ENCODE measurements at places on chromosomes 12 and 14. TPM values are rescaled to one million over a fixed set of nuclear protein-coding genes. Genes with fewer than 3 reads are reported as not detected.

GRCh38 chr14:69373104-69373503 lies 25.0 kb downstream of the ERH start:
- H3K27ac ChIP-seq: no peak overlapping the region
- no peak overlapping the region for H3K4me3 ChIP-seq
- H3K4me1 ChIP-seq: no peaks in the 10 kb centered on the region
- peaks cover 29% of the 10 kb centered on the region for H3K36me3 ChIP-seq
- no peak for DNase-seq

Gene LHX5
- total RNA-seq: 2.1 TPM

DNA sequence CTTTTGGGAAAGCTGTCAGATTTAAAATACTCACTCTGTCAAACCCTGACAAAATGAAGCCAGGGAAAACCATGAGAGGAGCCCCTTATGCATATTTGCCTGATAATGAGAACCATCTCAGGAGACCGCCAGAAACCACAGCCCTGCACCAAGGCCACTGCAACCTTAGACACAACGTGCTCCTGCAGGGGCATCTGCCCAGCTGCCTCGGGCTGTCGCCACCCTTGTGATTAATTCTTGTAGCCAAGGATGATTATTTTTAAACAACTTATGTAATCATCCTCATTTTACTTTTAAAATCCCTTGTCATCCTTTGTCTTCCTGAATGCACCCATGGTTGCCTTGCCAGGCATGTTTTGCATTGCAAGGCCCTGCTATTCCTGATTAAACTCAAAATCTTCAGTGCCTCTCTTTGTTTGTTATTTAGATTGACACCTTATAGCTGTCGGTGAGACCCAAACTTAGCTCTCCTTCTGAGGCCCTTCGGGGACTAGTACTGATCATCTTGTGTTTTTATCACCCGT lies 766.4 kb upstream of the TMEM132C start:
- H3K27ac ChIP-seq: no peak overlapping the region
- H3K27me3 ChIP-seq: no peaks in the 10 kb centered on the region
- peaks cover 6% of the 10 kb centered on the region for H3K4me1 ChIP-seq
- no peaks in the 10 kb centered on the region for H3K36me3 ChIP-seq
- no peak for DNase-seq

- no peaks in the 10 kb centered on the region for H3K4me1 ChIP-seq
- no peak for DNase-seq
- H3K27me3 ChIP-seq: no peaks in the 10 kb centered on the region
- no peak overlapping the region for H3K4me3 ChIP-seq
These were observed 200.9 kb downstream of the APAF1 start for GRCh38 chr12:98845957-98846356.

Gene IFNG
- total RNA-seq: not detected

DNA sequence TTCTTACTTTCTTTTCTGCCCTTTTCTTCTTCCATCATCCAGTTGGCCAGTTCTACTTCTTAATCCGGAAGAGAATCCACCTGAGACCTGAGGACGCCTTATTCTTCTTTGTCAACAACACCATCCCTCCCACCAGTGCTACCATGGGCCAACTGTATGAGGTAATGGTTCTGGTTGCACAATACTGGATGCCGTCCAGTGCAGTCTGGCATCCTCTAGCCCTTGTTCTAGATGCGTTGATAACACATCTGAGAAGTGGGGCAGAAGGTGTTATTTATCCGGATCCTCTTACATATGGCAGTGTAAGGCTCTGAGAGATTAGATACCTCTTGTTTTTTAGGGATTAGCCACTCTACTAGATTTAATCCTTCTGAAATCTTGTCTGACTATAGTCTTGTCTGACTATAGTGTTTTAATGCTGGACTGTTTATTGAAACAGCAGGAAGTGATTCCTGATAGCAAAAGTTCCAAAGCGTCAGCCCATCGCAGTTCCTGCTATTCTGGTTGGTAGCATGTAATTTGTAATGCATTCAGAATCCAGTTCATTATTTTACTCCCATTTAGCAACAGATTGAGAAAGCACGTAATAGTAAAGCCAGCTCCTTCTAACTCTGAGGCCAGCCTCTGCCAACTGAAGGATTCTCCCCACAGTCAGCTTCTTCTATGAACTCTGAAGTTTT lies 7.9 kb downstream of the GABARAPL1 start:
- no peaks in the 10 kb centered on the region for H3K27me3 ChIP-seq
- H3K4me3 ChIP-seq: no peak overlapping the region
- no peak overlapping the region for H3K27ac ChIP-seq
- no peak for DNase-seq

Gene SMCO2
- 0.20 TPM for total RNA-seq

DNA sequence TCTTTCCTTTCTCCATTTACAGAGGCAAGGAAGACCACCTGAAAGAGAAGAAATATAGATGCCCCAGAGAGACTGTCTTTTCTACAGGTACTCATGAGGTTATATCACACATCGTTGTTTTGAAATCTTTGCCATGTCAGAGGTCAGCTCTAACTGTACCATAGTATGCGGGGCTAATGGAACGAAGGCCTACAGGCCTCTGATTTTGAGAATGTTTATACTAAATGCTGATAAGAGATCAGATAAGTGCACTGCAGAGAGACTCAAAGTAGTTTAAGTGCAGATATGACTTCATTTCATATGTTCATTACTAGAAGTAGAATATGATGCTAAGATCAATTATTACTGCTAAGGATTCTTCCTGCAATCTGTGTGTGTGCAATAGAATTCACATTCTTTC lies 1005.0 kb downstream of the GALC start:
- H3K27ac ChIP-seq: no peak overlapping the region
- no peaks in the 10 kb centered on the region for H3K27me3 ChIP-seq
- H3K4me3 ChIP-seq: no peak overlapping the region
- H3K36me3 ChIP-seq: no peaks in the 10 kb centered on the region

DNA sequence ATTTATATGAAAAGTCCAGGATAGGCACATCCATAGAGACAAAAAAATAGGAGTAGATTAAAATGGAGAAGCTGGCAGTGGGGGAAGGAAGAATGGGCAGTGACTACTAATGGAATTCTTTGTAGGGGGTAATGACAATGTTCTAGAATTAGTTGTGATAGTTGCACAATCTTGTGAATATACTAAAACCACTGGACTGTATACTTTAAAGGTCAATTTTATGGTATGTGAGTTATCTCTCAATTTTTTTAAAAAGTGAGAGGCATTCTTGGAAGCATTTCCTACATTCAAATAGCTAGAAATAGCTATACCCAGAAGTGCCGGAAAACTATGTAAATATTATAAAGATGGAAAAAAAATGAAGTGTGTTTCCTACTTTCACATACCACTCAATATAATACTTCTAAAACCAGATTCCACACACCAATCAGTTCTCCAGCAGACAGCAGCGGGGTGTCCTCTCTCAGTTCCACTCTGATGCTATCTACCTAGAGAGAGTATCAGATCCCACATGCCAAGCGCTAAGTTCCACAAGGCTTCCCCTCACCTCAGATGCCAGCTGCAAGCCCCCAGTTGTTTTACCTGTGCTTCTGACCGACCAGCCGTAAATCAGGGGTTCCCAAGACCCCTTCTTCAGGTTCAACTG lies 41.7 kb upstream of the NID2 start:
- H3K27me3 ChIP-seq: no peaks in the 10 kb centered on the region
- no peak overlapping the region for H3K4me3 ChIP-seq
- H3K4me1 ChIP-seq: no peaks in the 10 kb centered on the region
- H3K27ac ChIP-seq: no peak overlapping the region

Gene PIK3C2G
- total RNA-seq: not detected

Gene FAM90A1
- 0.09 TPM for total RNA-seq

DNA sequence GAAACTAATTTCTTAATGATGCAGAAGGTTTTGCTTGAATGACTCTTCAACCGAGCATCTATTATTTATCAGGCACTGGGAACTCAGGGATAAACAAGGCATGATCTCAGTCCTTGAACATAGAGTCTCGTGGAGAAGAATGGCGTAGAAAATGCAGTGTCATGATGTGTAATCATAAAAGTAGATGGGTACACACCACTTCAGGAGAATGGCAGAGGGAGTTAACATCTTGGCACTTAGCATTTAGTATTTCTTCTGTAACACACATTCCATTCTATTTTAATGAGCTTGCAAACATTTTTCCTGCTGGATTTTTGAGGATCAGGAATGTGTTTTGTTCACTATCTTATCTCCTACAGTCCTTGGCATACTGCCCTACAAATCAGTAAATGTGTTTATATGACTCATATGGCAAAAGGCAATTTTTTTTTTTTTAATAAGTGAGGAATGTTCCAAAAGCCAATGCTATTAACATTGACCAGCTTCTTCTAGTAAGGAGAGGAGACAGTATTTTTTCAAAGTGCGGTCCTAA lies 3.8 kb downstream of the TXNRD1 start:
- H3K27me3 ChIP-seq: no peaks in the 10 kb centered on the region
- no peaks in the 10 kb centered on the region for H3K4me1 ChIP-seq
- no peak for DNase-seq

GRCh38 chr14:31947680-31948595 lies 129.2 kb upstream of the ARHGAP5 start:
- DNase-seq: no peak
- no peaks in the 10 kb centered on the region for H3K27me3 ChIP-seq
- no peak overlapping the region for H3K27ac ChIP-seq
- no peak overlapping the region for H3K4me3 ChIP-seq

Gene MYRFL
- total RNA-seq: 0.64 TPM

- H3K36me3 ChIP-seq: no peaks in the 10 kb centered on the region
- no peak overlapping the region for H3K27ac ChIP-seq
- no peaks in the 10 kb centered on the region for H3K4me1 ChIP-seq
- no peak for DNase-seq
These were observed 42.5 kb upstream of the OTOGL start for GRCh38 chr12:80056845-80057244.

- H3K27ac ChIP-seq: no peak overlapping the region
- no peak overlapping the region for H3K4me3 ChIP-seq
- H3K36me3 ChIP-seq: no peaks in the 10 kb centered on the region
- no peaks in the 10 kb centered on the region for H3K27me3 ChIP-seq
- H3K4me1 ChIP-seq: no peaks in the 10 kb centered on the region
These were observed 43.6 kb downstream of the HCAR2 start for GRCh38 chr12:122659579-122659978.

- 0 out of 3 replicates have a peak, but pooled peaks cover 2% of the 10 kb centered on the region for H3K36me3 ChIP-seq
- H3K27me3 ChIP-seq: no peaks in the 10 kb centered on the region
- DNase-seq: no peak
These were observed 90.3 kb downstream of the DUSP6 start for GRCh38 chr12:89261982-89262381.

DNA sequence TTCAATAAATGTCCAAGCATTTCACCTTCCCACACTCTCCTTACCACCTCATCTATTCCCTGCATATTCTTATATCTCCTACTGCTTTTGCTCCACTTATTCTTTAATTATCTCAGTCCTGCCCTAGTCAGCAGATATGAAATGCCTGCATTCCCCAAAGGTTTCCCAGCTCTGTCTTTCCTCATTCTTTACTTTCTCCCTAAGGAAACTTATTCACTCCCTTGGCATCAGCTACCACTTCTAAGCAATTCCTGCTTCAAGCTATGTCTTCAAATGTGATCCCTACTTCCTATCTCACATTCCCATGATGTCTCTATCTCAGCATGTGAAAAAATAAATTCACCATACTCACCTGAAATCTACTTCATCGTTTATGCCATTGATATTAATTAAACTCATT lies 111.8 kb downstream of the CAPZA3 start:
- no peak for DNase-seq
- no peak overlapping the region for H3K27ac ChIP-seq
- H3K4me1 ChIP-seq: peaks cover 5% of the 10 kb centered on the region

Gene ESPL1
- 43.2 TPM for total RNA-seq

Gene TRIM9
- total RNA-seq: 0.98 TPM

Gene HOXC9
- total RNA-seq: not detected

Gene KCNK13
- total RNA-seq: 0.39 TPM

DNA sequence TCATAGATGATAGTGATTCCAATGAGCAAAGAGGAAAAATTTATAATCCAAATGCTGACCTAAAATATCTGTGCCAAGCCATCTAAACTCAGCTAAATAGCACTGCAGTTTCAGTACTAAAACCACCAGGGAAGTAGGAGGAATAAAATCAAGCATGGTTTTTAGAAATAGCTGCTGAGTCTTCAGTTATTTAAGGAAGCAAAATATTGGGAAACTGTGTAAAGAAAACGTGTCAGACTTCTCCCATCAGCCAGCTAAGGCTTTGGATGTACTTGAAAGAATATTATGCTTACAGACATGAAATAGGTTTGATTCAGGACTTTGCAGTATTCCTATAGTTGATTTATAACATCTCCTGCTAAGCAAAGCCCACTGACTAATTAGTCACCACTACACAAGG lies 24.7 kb downstream of the CLEC2D start:
- no peak for DNase-seq
- H3K36me3 ChIP-seq: peaks cover 48% of the 10 kb centered on the region

- DNase-seq: no peak
- H3K4me3 ChIP-seq: no peak overlapping the region
- no peaks in the 10 kb centered on the region for H3K27me3 ChIP-seq
- no peaks in the 10 kb centered on the region for H3K4me1 ChIP-seq
- no peaks in the 10 kb centered on the region for H3K36me3 ChIP-seq
These were observed 79.4 kb downstream of the TPH2 start for GRCh38 chr12:72018036-72018435.

GRCh38 chr12:90593596-90594295 lies 361.2 kb downstream of the CCER1 start:
- H3K36me3 ChIP-seq: no peaks in the 10 kb centered on the region
- H3K27me3 ChIP-seq: no peaks in the 10 kb centered on the region
- no peak overlapping the region for H3K27ac ChIP-seq
- no peaks in the 10 kb centered on the region for H3K4me1 ChIP-seq

Gene RNF212B
- 0.39 TPM for total RNA-seq

- no peaks in the 10 kb centered on the region for H3K36me3 ChIP-seq
- peaks cover 8% of the 10 kb centered on the region for H3K4me1 ChIP-seq
- no peak for DNase-seq
- no peak overlapping the region for H3K4me3 ChIP-seq
These were observed 153.1 kb upstream of the CCND2 start for GRCh38 chr12:4120316-4120917.

Gene KRT82
- not detected for total RNA-seq

DNA sequence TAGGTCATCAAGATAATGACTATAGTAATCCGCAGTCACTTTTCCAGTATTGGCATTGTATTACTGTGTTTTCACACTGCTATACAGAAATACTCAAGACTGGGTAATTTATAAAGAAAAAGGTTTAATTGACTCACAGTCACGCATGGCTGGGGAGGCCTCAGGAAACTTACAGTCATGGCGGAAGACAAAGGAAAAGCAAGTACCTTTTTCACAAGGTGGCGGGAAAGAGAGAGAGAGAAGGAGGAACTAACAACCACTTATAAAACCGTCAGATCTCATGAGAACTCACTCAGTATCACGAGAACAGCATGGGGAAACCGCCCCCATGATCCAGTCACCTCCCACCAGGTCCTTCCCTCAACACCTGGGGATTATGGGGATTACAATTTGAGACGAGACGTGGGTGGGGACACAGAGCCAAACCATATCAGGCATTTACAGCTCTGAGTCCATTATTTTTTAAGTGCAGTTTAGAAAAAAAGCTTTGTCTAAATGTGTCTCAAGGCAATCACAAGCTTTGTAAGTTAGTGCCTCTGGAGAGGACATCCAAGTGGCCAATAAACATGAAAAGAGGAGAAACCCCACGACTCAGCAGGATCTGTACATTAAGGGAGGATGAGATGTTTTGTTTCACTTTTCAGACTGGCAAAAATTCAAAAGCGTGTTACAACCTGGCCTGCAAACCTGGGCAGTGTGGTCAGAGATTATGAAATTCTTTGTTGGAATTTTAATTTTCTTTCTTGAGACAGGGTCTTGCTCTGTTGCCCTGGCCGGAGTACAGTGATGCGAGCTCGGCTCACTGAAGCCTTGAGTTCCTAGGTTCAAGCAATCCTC lies 82.0 kb downstream of the DNAH10 start:
- no peaks in the 10 kb centered on the region for H3K4me1 ChIP-seq
- no peaks in the 10 kb centered on the region for H3K27me3 ChIP-seq
- no peak for DNase-seq
- H3K27ac ChIP-seq: no peak overlapping the region
